Right atrium auricular region (tissue), 2 donors: ENCODE measurements at places on chromosomes 7 and 10. TPM values are rescaled to one million over a fixed set of nuclear protein-coding genes. Genes with fewer than 3 reads are reported as not detected.

Gene GPR15LG
- not detected for total RNA-seq

Gene LIPK
- not detected for total RNA-seq

Gene BMPER
- 3.0 TPM for total RNA-seq

- no peak overlapping the region for H3K4me3 ChIP-seq
- no peaks in the 10 kb centered on the region for H3K36me3 ChIP-seq
- DNase-seq, result no peak
- H3K27me3 ChIP-seq, result no peaks in the 10 kb centered on the region
- no peaks in the 10 kb centered on the region for H3K4me1 ChIP-seq
Observed at GRCh38 chr10:26628395-26628794, 69.1 kb upstream of the PDSS1 start.

GRCh38 chr7:23343806-23344475 is 44.8 kb downstream of the MALSU1 start:
- DNase-seq, result no peak
- H3K36me3 ChIP-seq, result no peaks in the 10 kb centered on the region
- H3K4me1 ChIP-seq, result no peaks in the 10 kb centered on the region
- no peak overlapping the region for H3K4me3 ChIP-seq
- H3K27me3 ChIP-seq, result no peaks in the 10 kb centered on the region
- no peak overlapping the region for H3K27ac ChIP-seq

Gene C10orf53
- not detected for total RNA-seq

Gene NUPR2
- not detected for total RNA-seq

Gene KLF14
- not detected for total RNA-seq

GRCh38 chr10:36281831-36282331 is 639.8 kb upstream of the FZD8 start:
- H3K27ac ChIP-seq, result no peak overlapping the region
- no peak overlapping the region for H3K4me3 ChIP-seq
- no peaks in the 10 kb centered on the region for H3K36me3 ChIP-seq
- DNase-seq, result no peak

- no peaks in the 10 kb centered on the region for H3K27me3 ChIP-seq
- H3K27ac ChIP-seq, result no peak overlapping the region
Observed at GRCh38 chr10:7817576-7817975, 729 bp upstream of the TAF3 start.

GRCh38 chr7:28361551-28361950 is 50.8 kb upstream of the CREB5 start:
- peaks cover under 1% of the 10 kb centered on the region for H3K4me1 ChIP-seq
- H3K27me3 ChIP-seq, result no peaks in the 10 kb centered on the region
- no peaks in the 10 kb centered on the region for H3K36me3 ChIP-seq
- H3K4me3 ChIP-seq, result no peak overlapping the region
- no peak overlapping the region for H3K27ac ChIP-seq
- DNase-seq, result no peak

DNA sequence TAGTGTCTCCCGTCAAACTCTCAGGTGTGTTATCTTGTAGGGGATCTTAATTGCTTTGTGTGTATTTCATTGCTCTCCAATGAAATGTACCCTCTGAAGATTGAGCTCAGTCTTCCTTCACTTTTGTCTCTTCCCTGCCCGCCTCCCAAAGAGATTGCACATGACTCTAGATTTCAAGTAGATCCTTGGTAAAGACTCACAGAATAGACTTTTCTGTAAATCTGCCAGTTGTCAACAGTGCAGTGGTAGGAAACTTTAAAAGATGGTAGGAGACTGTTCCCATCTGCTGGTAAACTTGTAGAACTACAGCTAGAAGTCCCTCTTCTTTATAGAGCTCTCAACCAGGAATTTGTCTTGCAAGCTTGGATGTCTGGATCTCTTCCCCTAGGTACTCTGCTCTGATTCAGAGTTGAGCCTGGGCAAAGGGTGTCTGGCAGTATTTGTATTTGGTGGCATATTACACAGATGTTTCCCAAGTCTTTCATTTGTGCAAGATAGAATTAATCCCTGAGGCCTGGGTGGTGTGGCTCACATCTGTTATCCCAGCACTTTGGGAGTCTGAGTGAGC is 9.6 kb downstream of the CCL26 start:
- no peaks in the 10 kb centered on the region for H3K27me3 ChIP-seq
- no peak overlapping the region for H3K4me3 ChIP-seq
- no peak for DNase-seq

Gene TSPAN12
- 29.5 TPM for total RNA-seq

GRCh38 chr7:48760528-48761265 is 163.7 kb upstream of the CDC14C start:
- no peak overlapping the region for H3K27ac ChIP-seq
- no peaks in the 10 kb centered on the region for H3K4me1 ChIP-seq
- no peaks in the 10 kb centered on the region for H3K27me3 ChIP-seq
- no peaks in the 10 kb centered on the region for H3K36me3 ChIP-seq
- no peak overlapping the region for H3K4me3 ChIP-seq
- DNase-seq, result no peak

Gene STAMBPL1
- total RNA-seq, result 8.8 TPM

Gene EN2
- total RNA-seq, result not detected
